ENCODE measurements at places on chromosomes 12 and 14. TPM values are rescaled to one million over a fixed set of nuclear protein-coding genes. Genes with fewer than 3 reads are reported as not detected.

DNA sequence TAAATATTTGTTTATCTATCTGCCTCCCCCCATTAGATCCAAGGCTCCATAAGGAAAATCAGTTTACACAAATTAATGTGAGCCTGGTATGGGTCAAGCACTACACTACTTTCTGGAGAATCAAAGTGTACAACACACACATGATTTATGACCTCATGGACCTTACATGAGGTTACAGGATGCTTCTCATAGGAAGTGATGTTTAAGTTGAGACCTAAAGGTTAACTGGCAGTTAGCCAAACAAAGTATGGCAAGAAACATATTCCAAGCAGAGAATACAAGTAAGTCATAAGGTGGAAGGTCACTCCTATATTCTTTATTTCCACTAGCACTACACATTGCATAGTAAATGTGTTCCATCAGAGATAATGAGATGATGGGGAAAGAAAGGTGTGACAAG is 39.2 kb downstream of the OSBPL8 start:
- peaks cover 3% of the 10 kb centered on the region for H3K4me1 ChIP-seq
- DNase-seq: no peak
- H3K4me3 ChIP-seq: no peak overlapping the region
- no peaks in the 10 kb centered on the region for H3K27me3 ChIP-seq

OR6C2 gene
- total RNA-seq: not detected

ITPK1 gene
- 48.6 TPM for total RNA-seq

PTPN21 gene
- 16.8 TPM for total RNA-seq

TUBA1C gene
- 41.4 TPM for total RNA-seq

CPNE8 gene
- 2.4 TPM for total RNA-seq

CFAP54 gene
- total RNA-seq: 0.14 TPM

Measured in psoas muscle (tissue), 8 donors.